ENCODE measurements at places on chromosomes 7 and 10. TPM values are rescaled to one million over a fixed set of nuclear protein-coding genes. Genes with fewer than 3 reads are reported as not detected.

DNA sequence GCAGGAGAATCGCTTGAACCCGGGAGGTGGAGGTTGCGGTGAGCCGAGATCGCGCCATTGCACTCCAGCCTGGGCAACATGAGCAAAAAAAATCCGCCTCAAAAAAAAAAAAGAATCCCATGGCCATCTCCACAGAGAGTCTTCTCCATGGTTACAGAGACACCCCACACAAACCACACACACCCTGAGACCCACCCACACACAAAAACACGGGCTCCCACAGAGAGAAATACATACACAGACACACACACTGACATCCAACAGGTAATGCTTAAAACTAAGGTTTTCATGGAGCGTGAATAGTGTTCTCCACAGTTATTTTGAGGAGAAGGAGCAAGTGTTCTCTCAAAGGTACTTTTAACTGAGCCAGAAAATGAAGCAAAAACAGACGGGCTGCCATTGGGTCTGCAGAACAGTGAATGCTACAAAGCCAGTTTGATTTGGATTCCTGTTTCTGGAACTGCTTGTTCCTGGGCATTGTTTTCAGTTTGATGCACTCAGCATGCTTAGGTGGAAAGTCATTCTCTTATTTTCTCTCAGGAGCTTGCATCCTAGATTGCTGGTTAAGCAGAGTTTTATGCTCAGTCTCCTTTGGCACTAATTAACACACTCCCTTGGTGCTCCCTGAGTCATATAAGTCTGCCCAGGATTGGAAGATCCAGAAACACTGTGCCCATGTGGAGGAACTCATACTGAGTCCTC, 15.4 kb downstream of the AHCYL2 start:
- H3K4me3 ChIP-seq, result no peak overlapping the region
- no peak for DNase-seq
- no peaks in the 10 kb centered on the region for H3K36me3 ChIP-seq
- H3K4me1 ChIP-seq, result no peaks in the 10 kb centered on the region
- H3K27me3 ChIP-seq, result no peaks in the 10 kb centered on the region
- no peak overlapping the region for H3K27ac ChIP-seq

DNA sequence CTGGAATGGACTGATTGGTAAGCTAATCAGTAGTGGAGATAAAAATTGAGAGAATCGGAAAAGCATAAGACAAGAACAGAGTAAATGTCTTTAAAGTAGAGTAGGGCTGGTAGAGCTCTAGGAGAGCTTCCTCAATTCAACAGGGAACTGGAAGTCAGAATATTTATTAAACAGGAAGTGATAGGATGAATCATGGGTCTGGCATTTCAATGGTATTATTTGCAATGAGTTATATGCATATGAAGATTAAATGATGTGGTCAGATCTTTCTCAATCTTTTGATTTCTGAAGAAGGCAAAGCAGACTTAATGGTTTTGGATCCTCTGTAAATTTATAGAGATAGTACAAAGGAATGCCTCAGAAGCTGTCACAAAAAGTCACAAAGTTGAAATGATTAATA, 349.0 kb downstream of the HPSE2 start:
- H3K4me1 ChIP-seq, result no peaks in the 10 kb centered on the region
- no peak overlapping the region for H3K4me3 ChIP-seq
- H3K36me3 ChIP-seq, result no peaks in the 10 kb centered on the region
- H3K27ac ChIP-seq, result no peak overlapping the region
- no peaks in the 10 kb centered on the region for H3K27me3 ChIP-seq
- no peak for DNase-seq

- H3K4me3 ChIP-seq, result no peak overlapping the region
- H3K27me3 ChIP-seq, result no peaks in the 10 kb centered on the region
- H3K4me1 ChIP-seq, result peaks cover 21% of the 10 kb centered on the region
- no peaks in the 10 kb centered on the region for H3K36me3 ChIP-seq
Observed at GRCh38 chr7:69981646-69982045, 383.4 kb downstream of the AUTS2 start.

- no peaks in the 10 kb centered on the region for H3K27me3 ChIP-seq
- peaks cover 4% of the 10 kb centered on the region for H3K4me1 ChIP-seq
- DNase-seq, result no peak
- no peak overlapping the region for H3K4me3 ChIP-seq
- no peak overlapping the region for H3K27ac ChIP-seq
Observed at GRCh38 chr10:75240329-75241076, 4.7 kb upstream of the COMTD1 start.

DNA sequence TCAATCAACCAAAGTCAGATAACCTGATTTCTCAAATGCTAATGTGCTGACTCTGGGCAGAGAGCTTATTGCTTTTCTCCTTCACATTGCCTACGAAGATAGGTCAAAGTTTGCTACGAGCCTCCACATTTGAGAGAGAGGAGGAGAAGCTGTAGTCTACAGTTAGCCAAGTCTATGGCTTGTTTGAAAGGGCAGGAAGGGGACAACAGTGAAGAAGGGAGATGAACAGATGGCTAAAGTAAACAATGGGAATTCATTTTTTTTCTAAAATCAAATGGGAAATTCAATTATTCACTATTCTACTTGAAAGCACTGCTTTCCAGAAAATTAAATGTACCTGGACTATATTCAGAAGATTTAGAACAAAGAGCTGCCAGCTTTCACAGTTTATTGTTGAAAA, 126.7 kb upstream of the C1QL3 start:
- H3K27ac ChIP-seq, result no peak overlapping the region
- no peaks in the 10 kb centered on the region for H3K27me3 ChIP-seq
- DNase-seq, result no peak
- no peak overlapping the region for H3K4me3 ChIP-seq
- H3K4me1 ChIP-seq, result no peaks in the 10 kb centered on the region

- H3K27ac ChIP-seq, result no peak overlapping the region
- H3K4me3 ChIP-seq, result no peak overlapping the region
- H3K36me3 ChIP-seq, result no peaks in the 10 kb centered on the region
- no peak for DNase-seq
- H3K27me3 ChIP-seq, result peaks cover 4% of the 10 kb centered on the region
Observed at GRCh38 chr10:132803416-132804210, 17.7 kb upstream of the NKX6-2 start.

DNA sequence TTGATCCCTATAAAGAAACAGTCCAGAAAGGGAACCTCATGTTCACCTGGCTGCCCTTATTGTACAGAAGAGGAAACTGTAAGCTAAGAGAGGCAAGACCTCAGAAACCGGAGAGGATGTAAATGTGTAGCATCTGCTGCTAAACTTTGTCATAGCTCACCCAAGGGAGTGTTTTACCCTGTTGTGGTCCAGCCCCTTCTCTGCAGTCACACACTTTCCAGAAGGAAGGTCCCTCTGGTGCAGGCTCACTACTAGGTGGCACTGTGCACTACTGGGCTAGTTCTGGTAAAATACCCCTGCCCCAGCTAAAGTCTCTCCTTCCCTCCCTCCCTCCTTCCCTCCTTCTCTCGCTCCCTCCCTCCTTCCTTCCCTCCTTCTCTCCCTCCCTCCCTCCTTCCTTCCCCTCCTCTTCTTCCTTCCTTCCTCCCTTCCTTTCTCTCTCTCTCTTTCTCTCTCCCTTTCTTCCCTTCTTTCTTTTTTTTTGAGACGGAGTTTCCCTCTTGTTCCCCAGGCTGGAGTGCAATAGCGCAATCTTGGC, 42.5 kb upstream of the LCOR start:
- no peaks in the 10 kb centered on the region for H3K27me3 ChIP-seq
- H3K27ac ChIP-seq, result no peak overlapping the region
- no peak overlapping the region for H3K4me3 ChIP-seq
- H3K4me1 ChIP-seq, result no peaks in the 10 kb centered on the region
- H3K36me3 ChIP-seq, result no peaks in the 10 kb centered on the region

DNA sequence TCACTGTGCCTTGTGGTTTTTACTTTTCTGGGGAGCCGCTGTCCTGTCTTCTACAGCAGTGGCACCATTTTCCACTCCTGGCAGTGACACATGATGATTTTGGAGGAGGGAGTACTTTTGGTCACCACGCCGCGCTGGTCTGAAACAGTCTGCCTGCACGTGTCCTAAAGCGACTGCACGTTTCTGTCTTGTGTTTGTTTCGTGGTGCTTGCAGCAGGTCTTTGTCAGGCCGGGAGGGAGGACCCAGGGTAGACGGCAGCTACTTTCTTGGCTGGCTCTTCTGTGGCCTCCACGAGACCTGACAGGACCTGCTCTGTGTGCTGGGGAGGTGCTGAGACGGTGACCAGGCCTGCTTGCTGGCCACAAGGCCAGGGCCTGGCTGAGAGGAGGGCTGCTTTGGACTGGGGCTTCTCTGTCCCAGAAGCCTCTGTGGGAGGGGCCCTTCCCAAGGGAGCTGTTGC, 82.0 kb downstream of the GLRX3 start:
- H3K27ac ChIP-seq, result no peak overlapping the region
- DNase-seq, result no peak
- H3K4me3 ChIP-seq, result no peak overlapping the region
- no peaks in the 10 kb centered on the region for H3K4me1 ChIP-seq
- H3K36me3 ChIP-seq, result no peaks in the 10 kb centered on the region

GRCh38 chr10:14688606-14689005, 86.1 kb downstream of the FAM107B start:
- no peaks in the 10 kb centered on the region for H3K4me1 ChIP-seq
- H3K4me3 ChIP-seq, result no peak overlapping the region
- no peaks in the 10 kb centered on the region for H3K36me3 ChIP-seq
- no peak for DNase-seq
- no peak overlapping the region for H3K27ac ChIP-seq

DNA sequence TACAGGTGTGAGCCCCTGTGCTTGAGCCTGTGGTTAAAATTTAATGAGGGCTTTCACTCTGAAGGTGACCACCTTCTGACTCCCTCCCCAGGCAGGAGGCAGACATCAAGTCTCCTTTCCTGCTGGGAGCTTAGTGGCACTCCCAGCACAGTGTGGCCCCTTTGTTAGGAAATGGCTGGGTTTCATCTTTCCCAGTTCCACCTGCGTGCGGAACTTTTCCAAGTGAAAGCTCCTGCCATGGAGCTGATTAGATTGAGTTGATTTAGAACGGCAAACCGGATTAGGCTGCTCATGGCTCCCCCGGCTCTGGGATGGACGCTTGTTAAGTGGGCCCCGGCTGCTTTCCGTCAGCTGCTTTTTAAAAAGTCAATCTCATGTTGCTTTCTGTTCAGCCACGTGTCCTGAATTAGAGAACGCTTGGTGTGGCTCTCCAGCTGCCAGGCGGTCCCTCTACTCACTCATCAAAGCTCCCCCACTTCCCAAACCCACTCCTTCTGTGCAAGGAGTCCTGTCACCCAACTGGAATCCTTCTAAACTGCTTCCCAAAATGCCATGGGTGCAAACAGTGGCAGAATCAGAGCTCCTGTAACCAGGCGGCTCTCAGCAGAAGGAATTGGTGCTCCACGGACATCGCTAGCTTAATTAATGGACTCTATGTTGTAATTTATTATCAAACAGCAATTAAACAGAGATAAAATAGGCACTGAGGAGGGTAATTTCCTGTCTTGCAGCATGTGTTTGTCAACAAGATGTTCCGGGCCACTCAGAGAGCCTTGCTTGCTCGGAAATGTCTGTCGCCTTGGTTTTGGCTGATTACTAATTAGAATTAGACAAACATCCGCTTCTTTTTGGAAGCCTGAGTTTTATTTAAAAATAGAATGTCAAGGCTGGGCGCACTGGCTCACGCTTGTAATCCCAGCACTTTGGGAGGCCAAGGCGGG, 551.2 kb downstream of the GALNT17 start:
- no peak overlapping the region for H3K4me3 ChIP-seq
- no peaks in the 10 kb centered on the region for H3K27me3 ChIP-seq
- H3K27ac ChIP-seq, result no peak overlapping the region
- no peaks in the 10 kb centered on the region for H3K36me3 ChIP-seq
- H3K4me1 ChIP-seq, result no peaks in the 10 kb centered on the region

GRCh38 chr7:130490888-130491804, 739 bp upstream of the MEST start:
- H3K27me3 ChIP-seq, result peaks cover 63% of the 10 kb centered on the region
- peak overlapping the region; percentile 61 for H3K27ac ChIP-seq
- peak overlapping the region; percentile 48 for H3K4me3 ChIP-seq
- H3K36me3 ChIP-seq, result no peaks in the 10 kb centered on the region

DNA sequence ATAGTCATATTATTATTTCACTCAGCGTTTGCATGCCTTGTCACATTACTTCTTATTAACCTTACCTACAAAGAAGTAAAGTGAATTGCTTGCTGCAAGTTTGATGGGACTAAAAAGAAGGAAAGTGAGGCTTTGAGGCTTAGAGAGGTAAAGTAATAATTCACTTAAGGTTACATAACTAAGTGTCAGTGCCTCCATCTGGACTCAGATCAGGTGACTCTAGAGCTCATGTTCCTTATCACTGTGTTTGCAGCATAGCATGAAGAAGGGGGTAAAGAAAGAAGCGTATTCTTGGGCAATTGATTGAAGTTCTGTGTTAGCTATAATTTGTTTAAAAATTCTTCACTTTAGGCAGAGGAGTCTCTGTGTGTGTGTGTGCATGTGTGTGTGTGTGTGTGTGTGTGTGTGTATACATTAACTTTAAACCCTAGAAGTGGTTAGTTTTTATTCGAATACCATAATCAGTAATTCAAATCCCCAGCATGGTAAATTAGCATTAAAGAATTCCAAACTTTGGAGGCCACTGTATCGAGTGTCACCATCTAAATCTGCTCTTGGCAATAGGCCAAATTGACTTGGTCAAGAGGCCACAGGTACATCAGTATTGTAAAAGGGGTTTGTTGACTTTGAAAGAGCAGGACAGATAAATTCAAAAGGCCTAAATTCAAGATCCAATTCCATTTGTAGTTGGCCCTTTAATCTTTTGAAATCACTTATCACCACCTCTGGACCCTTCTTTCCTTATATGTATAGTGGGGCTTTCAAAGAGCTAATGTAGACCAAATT, 2.2 kb upstream of the PON3 start:
- H3K36me3 ChIP-seq, result no peaks in the 10 kb centered on the region
- no peaks in the 10 kb centered on the region for H3K27me3 ChIP-seq
- H3K4me1 ChIP-seq, result peaks cover 9% of the 10 kb centered on the region
- DNase-seq, result no peak

DNA sequence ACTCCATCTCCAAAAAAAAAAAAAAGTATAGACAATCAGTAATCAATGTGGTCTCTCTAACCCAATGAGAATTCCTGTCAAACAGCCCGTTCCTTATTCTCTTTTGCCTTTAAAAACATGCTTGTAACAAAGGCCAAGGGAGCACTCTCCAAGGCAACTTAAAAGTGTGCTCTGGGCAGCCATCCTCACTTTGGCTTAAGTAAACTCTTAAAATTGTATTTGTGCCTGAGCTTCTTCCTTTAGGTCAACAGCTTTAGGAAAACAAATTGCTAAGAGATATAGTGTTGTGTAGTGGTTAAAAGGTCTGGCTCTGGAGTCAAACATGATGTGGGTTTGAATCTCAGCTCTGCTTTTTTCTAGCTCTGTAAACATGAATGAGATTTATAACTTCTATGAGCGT, 13.9 kb upstream of the EPC1 start:
- no peak for DNase-seq
- no peaks in the 10 kb centered on the region for H3K27me3 ChIP-seq
- H3K36me3 ChIP-seq, result peaks cover 10% of the 10 kb centered on the region
- peaks cover 11% of the 10 kb centered on the region for H3K4me1 ChIP-seq
- peak overlapping the region; percentile 18 for H3K27ac ChIP-seq

Gene GPR146
- total RNA-seq, result 2.7 TPM

Gene ACSM6
- total RNA-seq, result 5.1 TPM

Gene MYOZ1
- total RNA-seq, result 0.61 TPM

Gene GARIN1A
- total RNA-seq, result 0.19 TPM

Gene GPR85
- 0.71 TPM for total RNA-seq

Gene SLC39A12
- 0.05 TPM for total RNA-seq

Gene ANKRD61
- total RNA-seq, result 0.05 TPM

Gene CYP3A7
- total RNA-seq, result 0.99 TPM
